ENCODE measurements at places on chromosomes 2 and 18.

- H3K27me3 ChIP-seq, result no peaks in the 10 kb centered on the region
- peaks cover 14% of the 10 kb centered on the region for H3K4me1 ChIP-seq
- H3K4me3 ChIP-seq, result no peak overlapping the region
Measured at GRCh38 chr18:48741866-48742265, 203.0 kb downstream of the CTIF start.

- H3K4me1 ChIP-seq, result no peaks in the 10 kb centered on the region
- no peak for DNase-seq
- no peak overlapping the region for H3K27ac ChIP-seq
- H3K27me3 ChIP-seq, result no peaks in the 10 kb centered on the region
- H3K4me3 ChIP-seq, result no peak overlapping the region
- H3K36me3 ChIP-seq, result no peaks in the 10 kb centered on the region
Measured at GRCh38 chr2:198659096-198659870, 798.5 kb downstream of the SATB2 start.

- H3K4me3 ChIP-seq, result no peak overlapping the region
- H3K4me1 ChIP-seq, result no peaks in the 10 kb centered on the region
- no peaks in the 10 kb centered on the region for H3K27me3 ChIP-seq
- no peaks in the 10 kb centered on the region for H3K36me3 ChIP-seq
Measured at GRCh38 chr2:54876764-54877163, 153.3 kb downstream of the EML6 start.

DNA sequence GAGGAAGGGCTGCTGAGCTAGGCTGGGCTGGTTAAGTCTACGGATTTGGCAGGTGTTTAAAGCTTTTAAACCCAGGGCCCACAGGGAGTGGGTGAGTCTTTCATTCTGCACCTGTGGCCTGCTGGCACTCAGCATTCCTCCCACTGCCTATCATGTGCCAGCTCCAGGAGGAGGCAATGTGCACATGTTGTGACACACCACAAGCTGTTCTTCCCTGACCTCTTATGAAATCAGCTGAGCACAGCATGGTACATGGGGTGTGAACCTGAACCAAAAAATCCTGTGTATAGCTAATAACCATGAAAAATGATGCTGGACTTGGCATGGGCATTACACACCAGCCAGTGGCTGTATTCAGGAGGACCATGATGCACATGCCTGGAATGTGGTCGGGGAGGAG lies 297.9 kb upstream of the MMADHC start:
- no peak overlapping the region for H3K27ac ChIP-seq
- no peaks in the 10 kb centered on the region for H3K4me1 ChIP-seq
- no peaks in the 10 kb centered on the region for H3K36me3 ChIP-seq
- H3K27me3 ChIP-seq, result no peaks in the 10 kb centered on the region
- no peak overlapping the region for H3K4me3 ChIP-seq
- no peak for DNase-seq

DNA sequence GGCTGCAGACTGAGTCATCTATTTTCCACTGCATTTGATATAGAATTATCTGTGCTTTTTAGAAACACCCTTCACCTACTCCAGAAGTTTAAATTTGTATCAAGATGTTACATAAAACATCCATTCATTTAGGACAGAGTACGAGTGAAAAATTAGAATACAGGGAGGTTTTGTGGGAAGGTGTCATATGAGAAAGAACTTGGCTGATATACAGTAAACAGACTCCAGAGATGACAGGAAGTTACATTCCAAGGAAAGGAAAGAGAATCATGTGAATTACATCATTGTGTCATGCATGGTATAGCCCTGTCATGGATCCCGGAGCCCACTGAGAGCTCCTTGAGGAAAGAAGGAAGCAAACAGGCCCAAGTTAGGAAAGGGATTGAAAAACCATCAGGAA lies 341.5 kb upstream of the PKDCC start:
- H3K4me1 ChIP-seq, result no peaks in the 10 kb centered on the region
- H3K36me3 ChIP-seq, result no peaks in the 10 kb centered on the region
- no peaks in the 10 kb centered on the region for H3K27me3 ChIP-seq
- no peak overlapping the region for H3K4me3 ChIP-seq

DNA sequence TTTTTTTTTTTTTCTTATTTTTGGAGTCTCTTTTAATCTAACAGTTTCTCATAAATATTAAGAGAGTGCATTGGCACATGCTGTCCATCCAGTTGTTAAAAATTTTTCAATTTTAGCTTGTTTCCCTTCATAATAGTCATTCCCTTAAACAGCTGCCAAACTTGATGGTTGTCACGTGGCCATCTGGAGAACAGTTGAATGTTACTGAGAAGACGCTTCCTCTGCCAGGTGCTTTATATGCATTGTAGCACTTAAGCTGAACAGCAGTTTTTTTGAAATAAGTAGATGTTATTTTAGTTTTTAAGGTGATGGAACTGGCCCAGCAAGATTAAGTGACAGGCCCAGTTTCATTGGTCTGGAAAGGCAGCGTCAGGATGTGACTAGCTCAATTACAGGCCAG lies 3.3 kb downstream of the SMARCAL1 start:
- peaks cover 44% of the 10 kb centered on the region for H3K36me3 ChIP-seq
- H3K27me3 ChIP-seq, result no peaks in the 10 kb centered on the region
- H3K4me3 ChIP-seq, result no peak overlapping the region

Data from heart left ventricle (tissue), 16 donors.